ENCODE measurements at places on chromosomes 6 and 20.

GRCh38 chr6:116476002-116476678 is 15.0 kb downstream of the CALHM6 start:
- DNase-seq, result no peak

DNA sequence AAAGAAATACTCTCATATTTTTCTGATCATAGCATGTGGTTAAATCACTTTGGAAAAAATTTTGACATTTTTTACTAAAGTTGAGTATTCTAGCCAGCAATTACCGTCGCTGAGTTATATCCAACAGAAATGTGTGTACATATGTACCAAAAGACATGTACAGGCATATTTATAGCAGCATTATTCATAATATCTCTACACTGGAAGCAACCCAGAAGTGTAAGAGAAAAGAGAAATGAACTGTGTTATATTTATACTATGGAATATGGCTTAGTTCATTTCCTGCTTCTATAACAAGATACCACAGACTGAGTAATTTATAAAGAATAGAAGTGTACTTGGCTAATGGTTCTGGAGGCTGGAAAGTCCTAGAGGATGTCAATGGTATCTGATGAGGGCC is 474.0 kb upstream of the GJE1 start:
- DNase-seq, result no peak

DNA sequence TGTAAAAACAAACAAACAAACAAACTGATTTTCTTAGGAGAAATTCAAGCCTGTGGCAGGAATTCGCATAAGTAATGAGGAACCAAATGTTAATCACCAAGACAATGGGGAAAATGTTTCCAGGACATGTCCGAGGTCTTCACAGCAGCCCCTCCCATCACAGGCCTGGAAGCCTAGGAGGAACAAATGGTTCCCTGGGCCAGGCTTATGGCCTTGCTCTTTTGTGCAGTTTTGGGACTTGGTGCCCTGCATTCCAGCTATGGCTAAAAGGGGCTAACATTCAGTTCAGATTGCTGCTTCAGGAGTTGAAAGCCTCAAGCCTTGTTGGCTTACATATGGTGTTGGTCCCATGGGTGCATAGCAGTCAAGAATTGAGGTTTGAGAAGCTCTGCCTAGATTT is 1372.7 kb upstream of the CITED2 start:
- DNase-seq, result no peak

DNA sequence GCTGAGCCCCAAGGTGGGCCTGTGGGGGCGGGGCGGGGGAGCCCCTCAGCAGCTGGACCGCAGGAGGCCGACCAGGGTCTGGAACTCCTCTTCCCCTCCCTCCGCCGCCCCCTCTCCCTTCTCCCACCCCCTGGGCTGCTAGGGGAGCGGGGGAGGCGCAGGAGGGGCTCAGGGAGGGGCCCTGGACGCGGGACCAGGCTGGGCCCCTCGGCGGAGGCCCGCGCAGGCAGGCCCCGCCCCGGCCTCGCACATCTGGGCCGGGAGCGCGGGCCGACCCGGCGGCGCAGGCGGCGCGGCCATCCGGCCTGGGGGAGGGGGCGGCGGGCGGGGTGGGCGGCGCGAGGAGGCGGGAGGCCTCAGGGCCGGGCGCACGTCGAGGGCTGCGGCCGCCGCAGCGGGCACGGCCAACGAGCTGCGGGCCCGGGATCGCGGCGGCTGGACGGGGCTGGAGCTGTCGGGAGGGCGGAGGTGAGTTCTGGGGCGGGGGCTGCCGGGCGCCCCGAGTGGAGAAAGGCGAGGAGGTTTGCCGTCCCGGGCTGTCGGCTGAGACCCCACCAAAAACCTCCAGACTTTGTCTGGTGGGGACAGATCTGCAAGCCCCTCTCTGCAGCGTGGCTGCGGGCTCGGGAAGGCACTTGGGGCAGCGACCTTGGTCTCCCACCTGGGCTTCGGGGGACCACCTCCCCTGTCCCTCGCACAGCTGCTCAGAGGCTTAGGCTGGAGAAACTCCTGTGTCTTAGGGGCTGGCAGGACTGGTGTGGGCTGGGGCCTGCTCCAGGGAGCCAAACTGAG is at the start of gene HSPA12B:
Gene HSPA12B, plus strand, starts transcription at position 359 of the 792 bp plus-strand sequence. CDS start 5,990 bp downstream, outside the sequence.
- no peak for DNase-seq

DNA sequence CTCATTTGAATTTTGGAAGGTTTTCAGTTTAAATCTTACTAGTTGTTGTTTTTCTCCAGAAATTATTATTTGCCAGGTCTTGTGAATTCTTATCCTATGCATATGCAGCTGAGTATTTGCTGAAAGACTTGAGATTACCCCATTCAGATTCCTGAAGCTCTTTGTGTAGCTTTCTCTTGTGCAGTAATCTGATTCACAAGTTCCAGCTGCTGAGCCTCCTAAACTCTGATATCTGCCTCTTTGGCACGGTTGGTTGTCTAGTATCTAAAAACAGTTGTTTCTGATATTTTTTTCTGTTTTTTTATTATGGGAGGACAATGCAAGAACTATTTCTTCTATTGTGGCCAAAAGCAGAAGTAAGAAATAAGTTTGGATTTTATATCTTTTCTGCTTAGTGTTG is 863.9 kb upstream of the MANEA start:
- no peak for DNase-seq
